ENCODE measurements at places on chromosomes 1 and 21.

GRCh38 chr1:8727809-8728213, 89.6 kb downstream of the RERE start:
- no peak for DNase-seq

DNA sequence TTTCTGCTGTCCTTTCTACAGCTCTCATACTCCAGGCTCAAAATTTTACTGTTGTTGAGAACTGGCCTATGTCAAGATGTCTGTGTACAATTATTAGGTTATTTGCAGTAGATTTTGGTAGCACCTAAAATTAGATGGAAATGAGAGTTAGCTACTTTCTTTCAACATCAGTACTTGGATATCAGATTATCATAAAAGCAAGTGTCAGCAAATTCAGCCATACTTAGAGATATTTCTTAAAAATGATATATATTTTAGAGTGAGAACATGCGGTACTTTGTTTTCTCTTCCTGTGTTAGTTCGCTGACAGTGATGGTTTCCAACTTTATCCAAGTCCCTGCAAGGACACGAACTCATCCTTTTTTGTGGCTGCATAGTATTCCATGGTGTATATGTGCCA, 351.8 kb upstream of the LRRC7 start:
- DNase-seq: no peak

DNA sequence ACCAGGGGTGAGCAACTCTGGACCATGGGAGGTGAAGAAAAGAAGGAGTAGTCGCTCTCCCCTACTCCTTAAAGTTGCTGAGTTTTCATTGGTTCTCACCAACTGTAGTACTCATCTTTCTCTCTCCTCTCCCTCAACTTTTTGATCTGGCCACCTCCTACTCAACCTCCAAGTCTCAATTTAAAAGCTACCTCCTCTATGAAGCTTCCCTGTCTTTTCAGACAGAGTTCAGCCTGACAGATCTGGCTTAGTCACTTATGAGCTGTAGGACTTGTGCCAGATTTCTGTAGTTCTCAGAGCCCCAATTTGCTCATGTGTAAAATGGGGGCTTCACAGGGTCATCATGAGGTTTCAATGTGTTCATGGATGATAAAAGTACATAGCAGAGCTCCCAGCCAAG, 34.5 kb upstream of the HTR1D start:
- no peak for DNase-seq

DNA sequence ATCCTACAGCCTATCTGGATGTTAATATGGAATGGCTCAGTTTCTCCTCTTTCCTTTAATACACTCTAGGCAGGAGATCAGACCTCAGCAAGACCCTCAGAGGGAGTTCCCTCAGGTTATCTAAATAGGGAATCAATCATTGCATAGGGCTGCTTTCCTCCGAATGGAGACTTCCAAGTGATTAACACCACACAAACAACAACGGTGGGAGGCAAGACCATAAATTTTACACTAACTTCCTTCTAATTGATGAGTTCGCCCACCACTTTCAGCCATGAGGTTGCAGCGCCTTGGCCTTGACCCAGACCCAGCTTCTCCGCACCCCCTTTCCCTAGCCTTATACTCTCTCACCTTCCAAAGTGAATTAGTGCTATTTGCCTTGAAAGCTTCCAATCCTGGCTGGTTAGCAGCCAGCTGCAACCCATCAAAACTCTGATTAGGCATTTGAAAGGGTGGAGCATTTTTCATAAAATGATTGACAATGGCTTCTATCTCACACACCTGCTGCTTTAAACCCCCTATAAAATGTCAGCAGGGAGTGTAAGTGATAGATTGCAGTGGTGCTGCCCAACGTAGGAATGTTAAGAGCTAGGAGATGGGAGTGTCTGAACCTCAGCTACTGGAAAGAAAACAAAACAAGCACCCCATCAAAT, 534.9 kb upstream of the USP24 start:
- DNase-seq: no peak

DNA sequence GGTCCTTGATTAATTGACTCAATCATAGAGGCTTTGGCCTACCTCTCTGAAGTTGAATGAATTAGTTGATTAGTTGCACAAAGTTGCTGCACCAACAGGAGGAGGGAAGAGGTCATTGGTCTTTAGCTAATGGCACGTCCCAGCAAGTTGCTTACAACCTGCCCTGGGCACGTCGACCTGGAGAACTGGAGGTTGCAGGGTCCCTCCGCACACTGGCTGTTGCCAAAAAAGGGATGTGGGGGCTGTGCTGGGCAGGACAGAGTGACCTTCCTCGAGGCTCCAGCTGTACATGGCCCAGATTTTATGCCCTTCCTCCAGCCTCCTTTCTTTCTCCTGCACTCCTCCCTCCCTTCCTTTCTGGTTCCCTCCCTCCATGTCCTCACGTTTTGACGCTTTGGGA, 230.3 kb upstream of the VAMP3 start:
- no peak for DNase-seq

- DNase-seq: peak; percentile 59
These were observed 162.5 kb upstream of the SGIP1 start for GRCh38 chr1:66371233-66372005.
